Activated CD8-positive, alpha-beta memory T cell treated with anti-CD3 and anti-CD28 coated beads, Interleukin-2, amount 10 ng/mL, durations not matched to agents 7 days and 5 days (primary cell): ENCODE measurements at places on chromosomes 7 and 10.

DNA sequence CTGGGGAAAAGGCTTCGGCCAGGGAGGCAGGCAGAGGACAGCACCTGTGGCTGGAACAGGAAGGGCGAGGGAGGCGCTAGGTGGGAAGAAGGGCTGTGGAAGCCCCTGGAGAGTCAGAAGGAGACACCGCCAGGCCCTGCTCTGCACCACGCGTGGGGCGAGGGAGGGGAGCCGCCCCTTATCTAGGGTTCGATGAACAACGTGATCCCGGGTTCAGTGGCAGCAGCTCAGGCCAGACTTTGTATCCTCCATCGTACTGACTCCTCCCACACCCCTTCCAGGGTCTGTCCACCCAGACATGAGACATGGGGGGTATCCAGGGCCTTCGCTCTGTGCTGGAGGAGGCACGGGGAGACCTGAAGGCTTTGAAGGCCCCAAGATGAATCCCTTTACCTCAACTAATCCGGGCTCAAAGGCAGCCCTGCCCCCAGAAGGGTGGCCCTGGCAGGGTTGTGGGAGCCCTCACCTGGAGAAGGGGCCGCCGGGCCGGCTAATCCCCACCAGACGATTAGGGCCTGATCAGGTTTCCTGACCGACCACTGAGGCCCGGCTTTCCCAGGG, 110.8 kb downstream of the PDGFA start:
- no peak for DNase-seq

- no peak for DNase-seq
Observed at GRCh38 chr7:16912540-16912939, 30.8 kb upstream of the AGR3 start.

DNA sequence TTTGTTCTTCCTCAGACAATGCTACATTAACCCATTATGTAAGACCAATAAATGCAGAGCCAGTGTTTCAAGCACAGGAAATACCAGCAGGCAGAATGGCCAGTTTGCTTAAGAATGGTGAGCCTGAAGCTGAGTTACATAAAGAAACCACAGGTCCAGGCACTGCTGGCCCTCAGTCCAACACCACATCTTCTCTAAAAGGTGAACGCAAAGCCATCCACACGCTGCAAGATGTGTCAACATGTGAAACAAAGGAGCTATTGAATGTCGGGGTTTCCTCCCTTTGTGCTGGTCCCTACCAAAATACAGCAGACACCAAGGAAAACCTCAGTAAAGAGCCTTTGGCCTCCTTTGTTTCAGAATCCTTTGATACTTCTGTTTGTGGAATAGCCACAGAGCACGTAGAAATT, 63.8 kb downstream of the TASOR2 start:
- no peak for DNase-seq

DNA sequence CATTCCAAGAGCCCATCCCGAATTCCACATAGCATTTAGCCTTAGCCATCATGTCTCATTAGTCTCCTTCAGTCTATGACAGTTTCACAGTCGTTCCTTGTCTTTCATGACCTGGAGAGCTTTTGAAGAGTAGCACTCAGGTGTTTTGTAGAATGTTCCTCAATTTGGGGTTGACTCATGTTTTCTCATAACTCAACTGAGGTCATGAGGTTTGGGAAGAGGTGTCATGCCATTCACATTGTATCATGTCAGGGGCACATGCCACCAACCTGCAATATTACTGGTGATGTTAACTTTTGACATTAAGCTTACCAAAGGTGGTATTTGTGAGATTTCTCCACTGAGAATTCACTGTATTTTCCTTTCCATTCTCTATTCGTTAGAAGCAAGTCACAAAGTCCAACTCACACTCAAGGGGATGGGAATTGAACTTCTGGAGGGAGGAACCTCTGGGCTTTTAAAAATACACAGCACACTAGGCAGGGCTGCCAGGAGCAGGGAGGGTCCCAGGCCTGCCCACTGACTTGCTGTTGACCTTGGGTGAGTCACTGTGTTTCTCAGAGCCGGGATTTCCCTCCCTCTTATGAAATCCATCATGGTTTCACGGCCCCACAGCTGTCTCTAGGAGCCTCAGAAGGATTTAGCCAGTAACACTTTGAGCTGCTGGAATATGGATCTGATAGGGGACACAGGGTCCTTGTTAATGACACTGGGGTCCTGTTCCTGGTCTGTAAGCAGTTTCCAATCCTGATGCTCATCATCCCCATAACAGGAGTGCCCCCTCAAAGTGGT, 74.4 kb upstream of the TCF7L2 start:
- no peak for DNase-seq

DNA sequence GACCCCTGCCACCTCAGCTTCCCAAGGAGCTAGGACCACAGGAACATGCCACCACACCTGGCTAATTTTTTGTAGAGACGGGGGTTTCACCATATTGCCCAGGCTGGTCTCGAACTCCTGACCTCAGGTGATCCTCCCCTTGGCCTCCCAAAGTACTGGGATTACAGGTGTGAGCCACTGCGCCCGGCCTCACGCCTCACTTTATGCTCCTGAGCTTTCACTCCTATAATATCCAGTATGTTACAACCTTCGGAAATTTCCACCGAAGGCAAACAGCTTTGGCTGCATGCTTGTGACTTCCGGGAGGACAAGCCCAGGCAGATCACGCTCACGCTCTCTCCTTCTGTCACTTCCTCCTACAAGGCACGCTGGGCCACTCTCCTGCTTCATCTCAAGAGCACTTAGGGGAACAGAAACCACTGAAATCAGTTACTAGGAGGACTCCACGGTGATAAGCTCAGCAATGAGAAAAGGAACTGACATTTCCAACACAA, 4.4 kb upstream of the MAD1L1 start:
- no peak for DNase-seq

GRCh38 chr10:108014902-108015177, 850.3 kb upstream of the SORCS1 start:
- no peak for DNase-seq

- peak; percentile 89 for DNase-seq
Observed at GRCh38 chr7:151631953-151632749, 112.5 kb upstream of the RHEB start.

DNA sequence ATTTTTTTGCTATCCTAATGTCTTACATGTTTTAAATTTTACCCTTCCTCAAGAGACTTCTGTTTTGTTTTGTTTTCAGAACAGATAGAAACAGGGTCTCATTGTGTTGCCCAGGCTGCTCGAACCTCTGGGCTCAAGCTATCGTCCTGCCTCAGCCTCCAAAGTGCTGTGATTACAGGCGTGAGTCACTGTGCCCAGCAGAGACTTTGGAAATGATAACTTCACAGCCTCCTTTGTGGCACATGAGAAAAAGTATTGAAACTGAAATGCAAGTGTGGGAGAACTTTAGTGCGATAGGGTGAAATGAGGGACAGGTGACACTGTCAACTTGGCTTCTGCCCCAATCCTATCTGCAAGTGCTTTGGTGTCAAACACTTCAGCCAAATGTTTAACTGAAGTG, 21.6 kb downstream of the IRF5 start:
- no peak for DNase-seq

- no peak for DNase-seq
Observed at GRCh38 chr7:157005456-157006204, 4.8 kb downstream of the MNX1 start.

- DNase-seq: no peak
Observed at GRCh38 chr10:75612904-75613684, 181.7 kb downstream of the LRMDA start.

- DNase-seq: no peak
Observed at GRCh38 chr7:34189031-34189430, 283.7 kb downstream of the BMPER start.

DNA sequence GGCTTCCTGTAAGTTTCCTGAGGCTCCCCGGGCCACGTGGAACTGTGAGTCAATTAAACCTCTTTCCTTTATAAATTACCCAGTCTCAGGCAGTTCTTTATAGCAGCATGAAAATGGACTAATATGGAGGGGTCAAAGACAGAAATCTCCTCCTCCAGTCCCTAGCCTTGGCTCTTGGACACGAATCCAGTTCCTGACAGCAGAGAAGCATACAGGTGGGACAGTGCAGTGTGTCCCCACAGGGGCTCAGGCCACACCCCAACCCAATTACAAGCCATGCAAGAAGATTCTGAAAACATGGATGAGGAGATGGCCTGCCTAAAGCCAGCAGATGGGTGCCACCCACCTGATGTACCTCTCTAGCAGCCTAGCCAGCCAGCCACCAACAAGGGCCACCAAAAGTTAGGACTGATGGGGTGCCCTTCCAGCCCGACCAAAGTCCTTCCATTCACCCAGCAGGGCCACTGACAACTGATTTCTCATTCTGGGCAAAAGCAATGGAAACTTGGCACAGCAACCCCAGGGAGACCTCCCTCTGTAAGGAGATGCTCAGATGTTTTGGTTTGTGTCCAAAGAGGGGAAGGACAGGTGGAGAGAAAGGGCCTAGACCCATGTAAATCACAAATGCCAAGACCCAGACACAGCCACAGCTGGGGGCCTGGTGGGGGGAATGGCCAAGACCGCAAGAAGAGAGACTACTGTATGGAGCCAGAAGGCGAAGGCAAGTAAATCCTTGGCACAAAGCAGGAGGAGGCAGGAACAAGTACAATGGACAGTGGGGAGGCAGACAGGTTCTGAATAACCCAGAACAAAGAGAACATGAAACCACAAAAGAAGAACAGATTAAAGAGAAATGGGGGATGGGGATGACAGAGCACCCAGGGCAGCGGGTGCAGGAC, 13.6 kb downstream of the GPRIN2 start:
- DNase-seq: no peak

- peak; percentile 19 for DNase-seq
Observed at GRCh38 chr10:48742891-48743860, 58.5 kb downstream of the WDFY4 start.

DNA sequence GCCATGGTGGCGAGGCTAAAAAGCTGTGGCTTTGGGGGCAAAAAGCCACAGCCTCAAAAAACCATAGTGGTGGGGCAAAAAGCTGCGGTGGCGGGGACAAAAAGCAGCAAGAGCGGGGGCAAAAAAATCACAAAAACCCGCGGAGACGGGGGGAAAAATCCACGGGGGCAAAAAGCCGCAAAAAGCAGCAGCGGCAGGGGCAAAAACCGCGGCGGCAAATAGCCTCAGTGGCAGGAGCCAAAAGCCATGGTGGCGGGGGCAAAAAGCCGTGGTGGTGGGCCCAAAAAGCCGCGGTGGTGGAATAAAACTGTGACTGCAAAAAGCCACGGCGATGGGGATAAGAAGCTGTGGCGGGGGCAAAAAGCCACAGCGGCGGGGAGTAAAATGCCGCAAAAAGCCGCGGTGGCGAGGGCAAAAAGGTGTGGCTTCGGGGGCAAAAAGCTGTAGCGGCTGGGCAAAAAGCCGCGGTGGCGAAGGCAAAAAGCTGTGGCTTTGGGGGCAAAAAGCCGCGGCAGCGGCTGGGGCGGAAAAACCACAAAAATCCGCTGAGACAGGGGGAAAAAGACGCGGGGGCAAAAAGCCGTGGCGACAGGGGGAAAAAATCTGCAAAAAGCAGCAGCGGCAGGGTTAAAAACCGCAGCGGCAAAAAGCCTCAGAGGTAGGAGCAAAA, 526.6 kb downstream of the ZNF33B start:
- no peak for DNase-seq

- no peak for DNase-seq
Observed at GRCh38 chr7:98826811-98827231, 43.0 kb downstream of the TMEM130 start.

DNA sequence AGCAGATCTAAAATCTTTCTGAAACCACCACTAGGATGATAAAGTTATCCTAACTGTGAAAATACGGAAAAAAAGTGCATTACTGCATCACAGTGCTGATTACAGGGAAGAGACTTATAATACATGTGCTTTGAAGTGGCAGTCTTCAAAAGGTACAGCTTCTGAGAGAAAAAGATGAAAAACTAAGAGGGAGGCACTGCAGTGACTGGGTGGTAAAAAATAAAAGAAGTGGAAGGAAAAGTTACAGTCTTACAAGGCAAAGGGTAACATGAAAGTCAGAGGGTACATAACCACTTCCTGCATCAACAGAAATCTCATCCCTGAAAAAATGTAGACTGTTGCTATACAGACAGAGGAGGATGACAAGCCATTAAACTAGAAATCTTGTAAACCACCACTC, 465.3 kb downstream of the ACTR3B start:
- DNase-seq: no peak

DNA sequence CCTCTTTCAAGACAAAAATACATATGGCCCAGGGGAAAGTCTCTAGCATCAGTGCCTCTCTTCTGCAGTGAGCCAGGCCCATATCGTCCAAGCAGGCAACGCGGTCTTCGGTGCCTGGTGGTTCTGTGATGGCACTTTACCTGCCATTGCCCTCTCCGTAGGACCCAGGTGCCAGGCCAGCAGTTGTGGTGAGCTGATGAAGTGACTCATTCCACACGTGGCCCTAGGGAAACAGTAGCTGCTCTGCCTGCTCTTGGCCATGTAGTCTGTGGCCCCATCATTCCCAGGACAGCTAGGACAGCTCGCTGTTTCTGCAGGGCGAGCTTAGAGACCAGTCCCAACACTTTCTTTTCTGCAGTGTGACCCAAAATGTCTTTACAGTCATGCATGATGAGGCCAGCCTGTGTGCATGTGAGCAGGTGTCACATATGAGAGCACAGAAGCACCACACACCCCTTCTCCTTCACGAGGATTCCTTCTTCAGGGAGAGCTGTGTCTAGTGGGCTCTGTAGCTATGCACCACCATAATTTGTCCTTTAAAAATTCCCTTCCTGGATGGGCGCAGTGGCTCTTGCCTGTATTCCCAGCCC, 39.0 kb downstream of the SVIL start:
- DNase-seq: no peak

- no peak for DNase-seq
Observed at GRCh38 chr7:84462259-84462658, 267.7 kb upstream of the SEMA3A start.

GRCh38 chr7:90290244-90291113, 30.6 kb downstream of the FAM237B start:
- DNase-seq: no peak

GRCh38 chr10:121783782-121784372, 144.0 kb downstream of the ATE1 start:
- DNase-seq: no peak

DNA sequence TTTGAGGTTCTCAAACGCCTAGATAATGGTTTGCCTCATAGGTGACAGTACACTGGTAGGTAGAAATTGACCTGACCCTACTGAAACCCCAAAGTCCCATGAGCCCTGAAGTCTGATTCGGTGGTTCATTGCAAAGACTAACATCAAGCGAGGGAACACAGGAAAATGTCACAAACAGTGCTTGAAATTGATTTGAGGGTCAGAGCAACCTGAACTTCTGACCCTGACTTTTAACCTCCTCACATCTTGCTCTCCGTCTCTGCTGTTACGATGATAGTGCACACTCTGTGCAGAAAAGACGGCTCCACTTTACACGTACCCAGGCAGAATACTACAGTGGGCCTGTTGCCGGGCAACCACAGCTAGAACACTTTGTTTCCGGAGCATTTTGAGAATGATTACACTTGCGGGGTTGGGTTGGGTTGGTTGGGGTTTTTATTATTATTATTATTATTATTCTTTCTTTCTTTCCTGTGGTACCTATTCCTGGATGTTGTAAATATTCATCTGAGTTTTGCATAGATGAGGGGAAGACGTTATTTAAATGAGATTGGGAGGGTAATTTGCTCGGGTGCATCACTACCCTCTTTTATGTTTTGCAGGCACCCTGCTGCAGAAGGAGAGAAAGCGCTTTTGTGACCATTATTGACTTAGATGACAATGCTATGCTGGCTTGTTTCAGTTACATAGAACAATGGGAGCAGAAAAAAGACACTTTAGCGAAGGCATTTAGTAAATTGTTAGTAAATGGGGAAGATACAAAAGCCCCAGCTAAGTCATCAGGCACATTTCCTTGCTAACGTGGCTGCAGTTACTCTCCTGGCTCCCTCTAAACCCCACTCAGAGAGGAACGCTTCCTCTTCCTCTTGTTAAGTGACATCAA, 438.1 kb upstream of the NRP1 start:
- no peak for DNase-seq

GRCh38 chr7:7110706-7111105, 71.6 kb upstream of the C1GALT1 start:
- DNase-seq: no peak
